ENCODE measurements at places on chromosomes 11 and 22.

DNA sequence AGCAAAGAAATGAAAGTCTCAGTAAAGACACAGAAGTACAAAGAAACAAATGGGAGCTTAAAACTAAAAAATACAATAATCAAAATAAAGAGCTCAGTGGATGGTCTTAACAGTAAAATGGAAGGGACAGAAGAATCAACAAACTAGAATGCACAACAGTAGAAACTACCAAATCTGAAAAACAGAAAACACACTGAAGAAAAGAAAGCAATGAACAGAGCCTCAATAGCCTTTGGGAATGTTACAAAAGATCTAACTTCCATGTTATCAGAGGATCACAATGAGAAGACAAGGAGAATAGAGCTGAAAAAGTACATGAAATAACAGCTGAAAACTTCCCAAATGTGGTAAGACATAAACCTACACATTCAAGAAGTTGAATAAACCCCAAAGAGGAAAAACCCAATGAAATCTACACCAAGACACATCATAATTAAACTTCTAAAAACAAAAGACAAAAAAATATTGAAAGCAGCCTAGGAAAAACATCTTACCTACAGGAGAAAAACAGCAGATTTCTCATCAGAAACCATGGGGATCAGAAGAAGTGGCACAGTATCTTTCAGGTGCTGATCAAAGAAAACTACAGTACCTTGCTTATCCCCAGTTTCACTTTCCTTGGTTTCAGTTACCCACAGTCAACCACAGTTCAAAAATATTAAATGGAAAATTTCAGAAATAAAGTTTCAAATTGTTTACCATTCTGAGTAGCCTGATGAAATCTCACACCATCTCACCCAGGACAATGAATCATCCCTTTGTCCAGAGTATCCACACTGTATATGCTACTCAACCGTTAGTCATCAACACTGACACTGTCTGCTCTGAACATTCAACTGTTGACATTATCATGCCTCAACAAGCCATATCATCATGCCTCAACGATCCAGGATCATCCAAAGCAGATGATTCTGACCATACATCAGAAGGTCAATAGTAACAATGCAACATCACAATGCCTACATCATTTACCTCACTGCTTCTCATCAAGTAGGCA, 22.2 kb downstream of the RRAS2 start:
- peak; percentile 14 for DNase-seq

GRCh38 chr11:94558468-94558867, 8.7 kb upstream of the PIWIL4 start:
- DNase-seq = peak; percentile 89

GRCh38 chr11:64723907-64724862, 1.2 kb upstream of the NRXN2 start:
- no peak for DNase-seq

- no peak for DNase-seq
Measured at GRCh38 chr11:93155738-93156137, 42.1 kb downstream of the SLC36A4 start.

- DNase-seq = no peak
Measured at GRCh38 chr11:26541870-26542269, 30.2 kb downstream of the MUC15 start.

DNA sequence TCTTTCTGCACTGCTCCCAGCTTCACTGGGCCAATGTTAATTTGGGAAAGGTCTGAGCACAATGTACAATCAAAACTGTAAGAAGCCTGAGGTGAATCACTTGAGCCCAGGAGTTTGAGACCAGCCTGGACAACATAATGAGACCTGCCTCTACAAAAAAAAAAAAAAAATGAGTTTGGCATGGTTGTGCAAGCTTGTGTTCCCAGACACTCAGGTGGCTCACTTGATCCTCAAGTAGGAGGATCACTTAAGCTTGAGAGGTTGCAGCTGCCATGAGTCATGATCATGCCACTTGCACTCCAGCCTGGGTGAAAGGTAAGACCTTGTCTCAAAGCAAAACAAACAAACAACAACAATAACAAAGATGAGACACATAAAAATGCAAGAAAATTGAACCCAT, 38.6 kb upstream of the SC5D start:
- no peak for DNase-seq

GRCh38 chr11:20443596-20443995, 56.1 kb downstream of the PRMT3 start:
- DNase-seq = peak; percentile 24

GRCh38 chr22:19914201-19914943, 27.2 kb upstream of the COMT start:
- DNase-seq = no peak

DNA sequence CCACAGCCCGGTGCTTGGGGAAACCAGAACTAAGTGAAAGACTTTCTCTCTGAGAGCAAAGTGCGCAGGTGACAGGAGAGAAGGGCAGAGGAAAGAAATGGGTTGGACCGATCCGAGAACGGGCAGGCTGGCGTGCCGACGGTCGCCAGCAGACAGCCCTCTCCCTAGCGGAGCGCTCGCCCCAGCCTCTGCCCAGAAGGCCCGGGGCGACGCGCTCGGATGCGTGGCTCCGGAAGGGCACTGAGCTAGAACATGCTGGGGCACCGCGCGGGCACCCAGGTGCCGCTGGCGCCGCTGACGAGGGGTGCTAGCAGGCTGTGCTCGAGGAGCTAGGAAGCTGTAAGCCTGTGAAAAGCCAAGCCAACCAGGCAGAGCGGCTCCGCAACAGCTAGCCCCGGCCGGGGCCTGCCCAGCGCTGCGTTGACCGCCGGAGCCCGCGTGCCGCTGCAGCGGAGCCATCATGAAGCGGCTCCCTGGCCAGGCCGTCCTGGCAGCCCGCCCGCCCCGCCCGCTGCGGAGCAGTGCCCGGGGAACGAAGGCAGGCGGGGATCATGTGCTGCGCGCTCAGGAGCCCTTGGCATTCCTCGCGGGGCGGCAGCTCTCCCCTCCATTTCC, 22.1 kb upstream of the RRAS2 start:
- DNase-seq = peak; percentile 43

GRCh38 chr11:30605036-30605605, 19.0 kb upstream of the MPPED2 start:
- no peak for DNase-seq

DNA sequence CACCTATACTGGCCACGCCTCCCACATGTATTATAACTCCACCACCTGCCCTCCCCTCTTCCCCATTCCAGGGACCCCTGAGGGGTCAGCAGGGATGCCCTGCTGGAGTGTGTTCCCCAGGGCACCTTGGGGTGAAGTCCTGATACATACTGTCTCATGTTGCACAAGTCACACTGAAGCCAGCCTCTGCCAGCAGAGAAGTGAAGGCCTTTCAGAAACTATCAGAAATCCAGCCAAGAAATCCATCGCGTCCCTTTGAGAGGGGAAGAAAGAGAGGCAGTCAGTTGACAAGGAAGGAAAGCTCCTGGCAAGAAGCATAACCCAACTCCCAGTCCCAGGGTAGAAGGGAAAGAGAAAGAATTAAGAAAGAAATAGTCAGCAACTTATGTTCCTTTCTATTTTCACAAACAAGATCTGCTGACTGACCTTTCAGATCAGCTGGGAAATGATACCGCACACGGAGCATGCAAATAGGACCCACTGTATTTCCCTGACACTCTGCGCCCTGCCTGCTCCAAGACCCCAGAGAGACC, 45.2 kb downstream of the SC5D start:
- DNase-seq = peak; percentile 13

DNA sequence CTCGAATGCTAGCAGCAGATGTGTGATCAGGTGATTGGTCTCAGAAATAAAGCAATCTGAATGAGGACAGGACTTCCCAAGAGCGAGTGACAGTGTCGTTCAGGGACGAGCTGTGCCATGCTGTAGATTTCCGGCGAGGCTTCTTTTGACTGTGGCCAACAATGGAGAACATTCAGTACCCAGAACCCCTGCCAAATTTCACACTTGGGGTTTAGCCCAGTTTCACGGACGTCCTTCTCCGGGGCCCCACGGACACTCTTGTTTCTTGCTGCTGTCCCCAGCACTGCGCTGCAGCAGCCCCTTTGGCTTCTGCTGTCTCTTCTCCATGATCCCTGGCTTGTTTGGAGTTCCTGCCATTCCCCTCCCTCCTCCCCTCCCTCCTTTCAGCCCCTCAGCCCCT, 115.1 kb upstream of the GRAMD1B start:
- no peak for DNase-seq

DNA sequence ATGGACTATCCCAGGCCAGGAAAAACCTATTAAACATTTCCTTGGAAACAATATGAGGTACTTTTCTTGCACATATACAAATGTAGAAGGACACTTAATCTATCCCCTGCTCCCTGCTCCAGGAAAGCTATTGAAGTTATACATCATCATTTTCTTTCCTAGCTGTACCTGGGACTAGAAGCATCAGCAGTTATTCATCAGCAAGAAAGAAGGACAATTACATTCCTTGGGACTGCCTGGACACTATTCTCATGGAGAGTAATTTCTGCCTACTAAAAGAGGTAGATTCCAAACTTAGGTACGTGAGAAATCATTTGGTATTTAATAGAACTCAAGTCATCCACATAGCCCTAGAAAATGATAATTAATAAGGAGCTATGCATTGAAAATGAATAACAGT, 51.0 kb upstream of the PICALM start:
- no peak for DNase-seq

- no peak for DNase-seq
Measured at GRCh38 chr11:27875831-27876775, 175.8 kb upstream of the BDNF start.

DNA sequence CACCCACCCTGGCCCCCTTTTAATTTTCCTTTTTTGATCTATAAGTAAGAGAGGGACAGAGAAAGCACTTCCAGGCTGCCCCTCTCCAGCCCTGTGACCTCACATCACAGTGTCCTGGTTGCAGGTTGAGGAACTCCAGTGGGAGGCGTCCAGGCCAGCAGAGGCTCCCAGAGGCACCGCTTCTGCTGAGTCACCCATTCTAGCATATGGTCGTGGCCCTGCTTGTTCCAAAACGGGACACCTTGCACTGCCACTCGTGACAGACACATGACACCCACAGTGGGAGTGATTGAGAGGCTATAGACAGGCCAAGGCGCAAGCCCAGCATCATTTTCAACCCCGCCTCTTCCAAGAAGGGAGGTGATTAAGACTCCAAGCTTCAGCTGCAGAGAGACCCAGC, 16.0 kb upstream of the TMPRSS4 start:
- peak; percentile 91 for DNase-seq

GRCh38 chr11:14058061-14058460, 95.5 kb downstream of the SPON1 start:
- DNase-seq = no peak

- DNase-seq = no peak
Measured at GRCh38 chr11:83206221-83206620, 12.7 kb downstream of the ANKRD42 start.

- DNase-seq = no peak
Measured at GRCh38 chr11:2760196-2760871, 60.5 kb upstream of the KCNQ1OT1 start.

DNA sequence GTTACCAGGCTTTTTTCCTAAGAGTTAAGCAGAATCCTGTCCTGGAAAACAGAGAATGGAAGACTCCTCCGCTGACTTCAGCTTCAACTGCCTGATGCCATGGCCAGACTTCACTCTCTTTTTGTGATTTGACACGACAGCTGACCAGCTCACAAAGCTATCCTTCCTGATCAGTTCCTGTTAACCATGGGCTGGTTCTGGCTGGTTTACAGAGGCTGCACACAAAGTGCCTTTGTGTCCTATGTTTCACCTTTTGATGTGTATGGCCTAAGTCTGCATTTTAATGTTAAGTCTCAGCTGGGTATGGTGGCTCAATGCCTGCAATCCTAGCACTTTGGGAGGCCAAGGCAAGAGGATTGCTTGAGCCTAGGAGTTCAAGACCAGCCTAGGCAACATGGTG, 11.1 kb downstream of the FOLR3 start:
- no peak for DNase-seq

DNA sequence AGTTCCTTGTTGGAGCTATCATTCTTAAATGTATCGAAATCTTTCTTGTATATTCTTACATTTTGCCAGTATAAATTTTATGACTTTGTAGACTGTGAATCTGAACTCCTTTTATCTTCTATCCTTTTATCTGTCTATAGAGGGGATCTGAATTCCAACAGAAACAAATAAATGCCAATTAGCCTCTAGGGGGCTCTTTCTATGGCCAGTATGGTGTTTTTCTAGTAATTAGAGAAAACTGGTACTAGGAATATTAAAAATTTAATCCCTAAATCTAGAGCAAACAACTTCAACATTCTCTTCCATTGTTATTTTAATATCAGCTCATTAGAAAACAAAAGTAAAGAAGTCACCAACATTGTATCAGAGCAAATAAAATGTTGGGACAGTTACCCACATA, 21.5 kb upstream of the CAT start:
- DNase-seq = no peak

All from suppressor macrophage (primary cell).